ENCODE measurements at places on chromosomes 3 and 15.

- no peak for DNase-seq
Observed at GRCh38 chr3:48747706-48748105, 30.7 kb upstream of the IP6K2 start.

DNA sequence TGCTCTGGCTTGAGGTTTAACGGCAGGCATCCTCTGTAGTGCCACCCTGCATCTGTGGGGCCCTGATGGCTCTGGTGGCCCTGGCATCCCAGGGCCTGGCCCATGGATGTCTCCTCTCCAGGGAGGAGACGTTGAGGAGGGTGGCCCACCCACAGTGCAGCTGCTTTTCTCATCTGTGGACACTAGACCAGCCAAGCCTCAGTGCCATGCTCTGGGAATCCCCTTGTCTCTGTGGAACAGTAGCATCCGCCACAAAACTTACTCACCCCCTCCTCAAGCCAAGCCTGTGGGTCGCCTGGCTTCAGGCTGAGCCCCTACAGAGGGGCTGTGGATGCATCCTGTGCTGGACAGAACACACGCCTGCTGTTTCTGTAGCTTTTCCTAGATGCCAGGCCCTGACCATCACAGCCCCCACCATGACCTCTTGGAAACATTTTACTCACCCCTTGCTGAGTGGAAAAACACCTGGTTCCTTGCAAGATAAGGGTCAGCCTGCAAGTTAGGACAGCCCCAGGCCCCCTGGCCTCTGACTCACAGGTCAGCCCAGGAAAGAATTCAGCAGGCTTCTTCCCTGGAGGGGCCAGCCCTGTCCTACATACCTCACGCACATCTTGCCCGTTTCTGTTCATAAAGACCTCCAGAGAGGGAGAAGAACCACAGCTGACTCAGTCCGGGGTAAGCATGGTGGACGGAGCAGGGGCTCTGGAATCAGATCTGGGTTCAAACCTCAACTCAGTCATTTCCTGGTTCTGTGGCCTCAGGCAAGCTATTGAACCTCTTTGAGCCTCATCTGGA lies 19.0 kb downstream of the PAK6 start:
- DNase-seq = no peak

GRCh38 chr3:62159709-62160092 lies 213.6 kb downstream of the FEZF2 start:
- no peak for DNase-seq

DNA sequence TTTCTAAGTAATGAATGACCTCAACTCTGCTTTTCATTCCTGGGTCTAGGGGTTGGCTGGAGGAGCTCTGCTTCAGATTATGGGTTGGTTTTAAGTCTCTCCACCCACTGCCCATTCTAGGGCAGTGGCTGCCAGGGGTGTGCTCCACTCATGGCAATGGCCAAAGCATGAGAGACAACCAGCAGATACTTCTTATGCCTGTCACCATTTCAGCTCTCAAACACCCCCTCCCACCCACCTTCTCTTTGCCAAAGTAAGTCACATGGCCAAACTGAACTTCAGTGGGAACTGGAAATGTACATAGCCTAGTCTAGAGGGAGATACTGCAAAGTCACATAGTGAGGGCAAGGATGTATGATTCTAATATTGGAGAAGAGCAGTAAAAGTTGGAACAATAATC lies 285.3 kb downstream of the RPLP1 start:
- no peak for DNase-seq

- DNase-seq = no peak
Observed at GRCh38 chr3:14057701-14058100, 67.0 kb downstream of the CHCHD4 start.

DNA sequence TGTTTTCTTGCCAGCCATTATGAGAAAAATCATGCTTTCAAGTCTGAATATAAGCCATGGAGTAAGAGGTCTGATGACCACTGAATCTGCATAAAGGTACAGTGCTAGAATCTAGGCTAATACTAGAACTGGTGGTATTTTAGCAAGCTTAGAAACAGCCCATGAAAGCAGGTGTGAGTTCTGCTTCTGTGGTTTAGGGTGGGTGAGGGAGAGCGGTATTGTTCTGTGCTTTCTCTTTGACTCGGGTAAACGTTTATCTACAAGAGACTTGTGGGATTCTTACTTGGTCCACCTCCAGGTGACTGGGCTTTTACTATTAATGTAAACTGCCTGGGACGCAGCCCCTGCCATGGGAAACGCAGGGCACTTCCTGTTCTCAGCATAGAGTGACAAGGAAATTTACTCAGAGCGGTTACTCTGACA lies 55.2 kb downstream of the PGPEP1L start:
- DNase-seq = no peak

DNA sequence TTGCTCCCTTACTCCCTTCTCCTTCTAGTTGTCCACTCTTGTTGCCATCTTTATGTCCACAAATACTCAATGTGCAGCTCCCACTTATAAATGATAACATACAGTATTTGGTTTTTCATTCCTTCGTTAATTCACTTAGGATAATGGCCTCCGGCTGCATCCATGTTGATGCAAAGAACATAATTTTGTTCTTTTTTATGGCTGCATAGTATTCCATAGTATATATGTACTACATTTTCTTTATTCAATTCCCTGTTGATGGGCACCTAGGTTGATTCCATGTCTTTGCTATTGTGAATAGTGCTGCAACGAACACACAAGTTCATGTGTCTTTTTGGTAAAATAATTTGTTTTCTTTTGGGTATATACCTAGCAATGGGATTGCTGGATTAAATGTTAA lies 21.3 kb upstream of the P3H2 start:
- no peak for DNase-seq

GRCh38 chr15:63715818-63716217 lies 117.9 kb downstream of the HERC1 start:
- DNase-seq = no peak

GRCh38 chr15:62382046-62382445 lies 217.0 kb upstream of the C2CD4B start:
- no peak for DNase-seq

- DNase-seq = no peak
Observed at GRCh38 chr15:91782221-91782620, 71.3 kb upstream of the SLCO3A1 start.

- no peak for DNase-seq
Observed at GRCh38 chr3:177475356-177475665, 278.0 kb upstream of the TBL1XR1 start.

- DNase-seq = peak; percentile 53
Observed at GRCh38 chr3:119294696-119295671, 801 bp downstream of the ARHGAP31 start.

DNA sequence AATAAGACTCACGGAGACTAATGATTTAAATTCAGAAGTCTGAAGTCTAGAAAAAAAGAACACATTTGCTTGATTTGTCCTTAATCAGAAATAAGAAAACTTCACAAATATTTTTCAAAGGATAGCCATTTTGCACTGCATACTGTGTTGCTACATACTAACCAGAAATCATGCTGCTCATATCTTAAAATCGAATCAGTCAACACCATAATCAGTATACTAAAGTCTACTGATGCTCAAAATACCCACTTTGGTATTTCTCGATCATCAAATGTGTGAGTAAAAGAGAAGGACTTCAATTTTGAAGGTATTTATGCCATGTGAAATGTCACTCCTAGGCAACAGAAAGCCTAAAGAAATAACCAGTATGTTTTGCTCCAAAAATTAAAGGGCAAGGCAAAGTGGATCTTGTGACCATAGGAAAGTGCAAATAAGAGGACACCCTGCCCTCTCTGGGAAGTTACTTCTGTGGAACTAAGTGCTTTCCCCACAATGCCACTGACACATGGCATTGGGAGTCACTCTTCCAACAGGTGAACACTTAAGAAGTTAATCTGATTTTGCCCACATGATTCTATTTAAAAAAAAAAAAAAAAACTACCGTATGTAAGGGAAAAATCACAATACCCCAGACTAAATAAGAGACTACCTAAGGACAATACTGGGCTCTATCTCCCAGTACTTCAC lies 2.7 kb downstream of the LRIG1 start:
- DNase-seq = no peak

- no peak for DNase-seq
Observed at GRCh38 chr15:89034305-89034704, 54.0 kb upstream of the ABHD2 start.

- DNase-seq = no peak
Observed at GRCh38 chr3:43087249-43087776, 18.6 kb downstream of the POMGNT2 start.

GRCh38 chr15:39784125-39784524 lies 1.5 kb upstream of the FSIP1 start:
- no peak for DNase-seq

- no peak for DNase-seq
Observed at GRCh38 chr3:153666991-153667740, 454.0 kb upstream of the ARHGEF26 start.

GRCh38 chr15:78239811-78240210 lies 5.4 kb upstream of the ACSBG1 start:
- DNase-seq = no peak

DNA sequence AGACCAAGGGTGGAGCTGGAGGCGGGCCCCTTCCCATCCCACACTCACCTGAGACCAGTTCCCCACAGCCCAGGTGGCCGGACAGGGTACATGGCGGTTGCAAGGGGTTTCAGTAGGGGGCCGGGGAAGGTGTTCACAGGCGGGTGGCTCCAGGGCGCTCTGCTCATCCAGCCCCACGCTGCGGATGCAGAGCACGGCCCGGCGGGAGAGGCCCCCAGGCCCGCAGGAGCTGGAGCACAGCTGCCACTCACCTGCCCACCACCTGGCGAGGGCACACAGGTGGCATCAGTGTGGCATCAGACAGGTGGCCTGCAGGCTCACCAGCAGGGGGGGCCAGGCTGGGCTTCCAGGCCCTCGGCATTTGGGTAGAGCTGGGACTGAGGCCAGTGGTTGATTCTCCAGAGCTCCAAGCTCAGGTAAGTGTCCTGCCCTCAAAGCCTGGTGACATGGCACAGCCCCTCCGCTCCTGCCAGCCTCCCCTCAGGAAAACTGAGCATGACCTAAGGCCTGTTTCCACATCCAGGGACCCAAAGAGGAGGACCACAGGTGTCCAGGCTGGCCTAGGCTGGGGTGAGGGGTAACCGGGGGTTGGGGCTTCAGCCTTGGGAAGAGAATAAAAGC lies 43.8 kb downstream of the ADAMTS7 start:
- DNase-seq = no peak

- DNase-seq = no peak
Observed at GRCh38 chr15:92887869-92888268, 12.3 kb upstream of the CHD2 start.

GRCh38 chr3:171491361-171491760 lies 31.2 kb upstream of the TNIK start:
- no peak for DNase-seq

DNA sequence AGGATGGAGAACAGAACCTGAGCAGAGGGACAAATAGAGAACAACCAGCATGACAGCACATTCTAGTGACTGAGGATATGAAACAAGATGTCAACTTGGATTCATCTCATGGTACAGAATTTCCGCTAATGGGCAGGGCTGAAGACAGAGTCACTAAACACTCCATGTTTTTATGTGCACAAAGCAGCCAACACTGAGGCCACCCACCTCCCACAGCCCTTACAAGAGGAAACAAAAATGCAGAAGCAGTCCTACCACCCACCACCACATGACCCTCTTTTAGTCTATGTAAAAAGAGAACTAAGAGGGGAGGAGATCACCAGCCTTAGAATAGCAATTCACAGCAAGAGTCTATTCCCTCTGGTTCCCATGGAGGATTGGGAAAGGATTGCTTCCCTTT lies 131.4 kb upstream of the UBE2E2 start:
- no peak for DNase-seq

DNA sequence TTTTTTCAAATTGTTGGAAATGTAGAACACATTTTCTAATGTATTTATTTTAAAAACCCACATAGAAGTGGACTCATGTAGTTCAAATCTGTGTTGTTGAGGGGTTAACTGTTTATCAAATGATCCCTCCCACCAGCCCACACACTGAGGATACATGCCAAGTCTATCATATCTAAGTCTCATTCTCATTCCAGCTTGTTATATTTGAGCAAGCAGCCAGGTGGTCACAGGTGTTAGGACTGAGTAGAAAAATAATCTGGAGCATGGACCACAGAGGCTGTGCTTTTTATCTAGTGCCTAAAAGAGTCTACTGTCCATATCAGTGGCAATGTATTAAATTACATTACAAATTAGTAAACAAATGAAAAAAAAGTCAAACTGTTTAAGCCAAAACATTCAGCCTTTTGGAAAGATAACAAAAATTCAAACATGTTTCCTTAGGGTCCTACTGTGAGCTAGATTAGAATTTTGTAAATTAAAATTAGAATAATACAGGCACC lies 20.7 kb upstream of the SPESP1 start:
- DNase-seq = no peak

DNA sequence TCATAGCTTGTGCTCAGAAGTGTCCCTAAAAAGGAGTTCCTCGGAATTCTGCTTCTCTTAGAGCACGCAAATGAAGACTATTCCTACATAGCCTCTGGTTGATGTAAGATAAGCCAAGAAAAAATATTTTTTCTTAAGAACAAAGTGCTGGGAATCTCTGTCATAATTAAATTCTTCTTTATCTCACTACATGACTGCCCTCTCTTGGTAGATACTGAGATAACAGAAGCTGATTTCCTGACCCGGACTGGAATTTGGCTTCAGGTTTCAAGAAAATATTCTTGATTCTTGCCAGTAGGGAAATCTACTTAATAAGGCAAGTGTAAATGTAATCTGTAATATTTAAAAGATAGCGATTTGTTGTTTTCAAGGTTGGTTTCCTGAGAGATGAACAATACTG lies 31.3 kb upstream of the SETMAR start:
- no peak for DNase-seq

DNA sequence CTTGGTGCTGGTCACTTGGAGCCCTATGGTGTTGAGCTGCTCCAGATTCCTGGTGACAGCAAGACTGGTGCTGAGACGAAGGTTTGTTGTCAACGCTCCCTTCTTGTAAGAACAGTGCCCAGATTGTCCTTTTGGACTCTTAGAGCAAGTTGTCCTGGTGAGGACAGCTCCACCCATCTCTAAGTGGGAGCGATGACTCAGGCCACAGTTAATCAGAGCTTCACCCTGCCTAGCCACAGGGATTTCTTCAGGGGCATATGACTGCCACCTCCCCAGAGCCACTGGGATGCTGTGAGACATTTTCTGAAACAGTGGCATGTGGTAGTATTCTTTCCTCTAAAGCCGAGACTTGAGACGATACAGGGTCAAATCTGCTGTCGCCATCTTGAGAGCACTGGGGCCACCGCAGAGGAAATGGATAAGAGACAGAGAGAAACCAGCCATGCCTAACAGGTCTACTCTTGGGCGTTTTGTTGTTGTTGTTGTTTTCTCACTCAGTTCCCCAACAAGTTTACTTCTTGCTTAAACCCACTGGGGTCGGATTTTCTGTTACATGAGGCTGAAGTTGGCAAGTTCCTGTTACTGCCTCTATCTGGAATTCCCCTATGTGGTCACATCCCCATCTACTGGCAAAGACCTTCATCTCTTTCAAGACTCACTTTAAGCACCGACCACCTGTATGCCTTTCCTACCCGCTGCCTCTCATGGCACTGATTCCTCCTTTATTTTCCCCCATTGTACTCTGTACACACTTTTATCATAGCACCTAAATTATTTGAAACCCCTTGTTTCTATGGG lies 16.0 kb upstream of the PCOLCE2 start:
- no peak for DNase-seq

GRCh38 chr15:31328969-31329639 lies 2.5 kb downstream of the KLF13 start:
- no peak for DNase-seq

- DNase-seq = no peak
Observed at GRCh38 chr3:179666030-179666429, 13.2 kb downstream of the USP13 start.

All from stimulated activated CD4-positive, alpha-beta T cell treated with anti-CD3 and anti-CD28 coated beads, Interleukin-4, amount 100 ng/mL, for 1 hour (primary cell).